ENCODE measurements at places on chromosomes 16 and 17. TPM values are rescaled to one million over a fixed set of nuclear protein-coding genes. Genes with fewer than 3 reads are reported as not detected.

Gene UNC119
- total RNA-seq, result 19.6 TPM

Gene CRISPLD2
- 127 TPM for total RNA-seq

Gene RHBDF1
- 71.1 TPM for total RNA-seq

Gene C16orf82
- not detected for total RNA-seq

Gene PPP1R27
- total RNA-seq, result not detected

Gene CCL1
- not detected for total RNA-seq

Gene PRKCB
- not detected for total RNA-seq

Gene TNFRSF12A
- 619 TPM for total RNA-seq

Gene PTGES3L
- 1.9 TPM for total RNA-seq

Gene SLFN13
- 1.6 TPM for total RNA-seq

Gene CHCT1
- not detected for total RNA-seq

Gene TXNDC11
- total RNA-seq, result 47.0 TPM

Gene LRRC75A
- 0.72 TPM for total RNA-seq

Gene TPSAB1
- not detected for total RNA-seq

Gene RGS9
- 0.66 TPM for total RNA-seq

Gene ITGAD
- not detected for total RNA-seq

Gene SPEM3
- not detected for total RNA-seq

Gene RASD1
- total RNA-seq, result 1.1 TPM

Gene KRT36
- 0.22 TPM for total RNA-seq

Gene MILR1
- 10.7 TPM for total RNA-seq

Gene ZNF385C
- total RNA-seq, result not detected

Gene PSME3IP1
- 84.5 TPM for total RNA-seq

Measured in placental pericyte (primary cell).